ENCODE measurements at places on chromosomes 6 and 20.

DNA sequence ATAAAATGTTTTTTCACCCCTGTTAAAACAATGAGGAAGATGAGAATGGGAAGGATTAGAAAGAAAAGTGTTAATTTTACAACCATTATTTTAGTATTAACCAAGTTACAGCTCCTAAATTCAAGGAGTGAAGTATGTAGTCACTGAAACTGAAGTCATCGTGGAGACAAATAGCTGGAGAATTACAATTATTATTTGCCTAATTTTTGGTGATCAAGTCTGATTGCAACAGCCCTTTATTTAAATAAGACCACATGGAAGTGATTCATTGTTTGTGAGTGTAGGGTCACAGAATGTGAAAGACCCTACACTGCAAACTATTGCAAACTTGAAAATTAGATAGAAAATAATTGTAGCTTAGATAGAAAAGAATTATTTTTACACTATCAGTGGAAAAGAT is 292.4 kb downstream of the CENPW start:
- no peak for DNase-seq

GRCh38 chr20:62298577-62299249 is 4.1 kb upstream of the ADRM1 start:
- DNase-seq: no peak

DNA sequence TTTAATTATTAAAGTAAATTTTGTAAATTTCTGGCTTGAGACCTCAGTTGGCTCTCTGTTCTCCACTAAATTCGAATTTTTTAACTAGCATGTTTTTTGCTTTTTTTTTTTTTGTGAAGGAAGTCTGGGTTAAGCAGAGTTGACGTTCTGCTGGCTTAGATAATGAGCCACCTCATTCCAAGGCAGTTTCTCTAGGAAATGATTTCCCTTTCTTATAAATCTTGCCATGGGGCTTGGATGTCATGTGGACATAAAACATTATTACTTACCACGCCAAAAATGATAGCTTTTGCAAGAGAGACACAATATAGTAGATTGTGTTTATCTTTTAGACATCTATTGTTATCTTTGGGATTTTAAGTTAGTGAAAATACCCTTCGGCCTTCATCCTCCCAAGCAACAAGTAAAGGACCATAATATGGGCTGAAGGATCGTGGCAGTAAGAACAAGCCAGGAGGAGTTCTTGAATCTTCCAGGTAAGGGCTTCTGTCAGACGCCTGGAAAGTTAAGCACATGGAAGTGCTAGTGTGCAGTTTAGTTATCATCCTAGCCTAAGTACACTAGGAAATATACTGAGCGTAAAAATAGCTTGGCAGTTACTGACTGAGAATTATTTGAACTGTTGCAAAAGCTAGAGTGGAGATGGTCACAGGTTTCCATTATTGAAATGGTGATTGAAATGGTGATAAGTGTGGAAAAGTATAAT is 30.7 kb downstream of the ADGRG6 start:
- no peak for DNase-seq

DNA sequence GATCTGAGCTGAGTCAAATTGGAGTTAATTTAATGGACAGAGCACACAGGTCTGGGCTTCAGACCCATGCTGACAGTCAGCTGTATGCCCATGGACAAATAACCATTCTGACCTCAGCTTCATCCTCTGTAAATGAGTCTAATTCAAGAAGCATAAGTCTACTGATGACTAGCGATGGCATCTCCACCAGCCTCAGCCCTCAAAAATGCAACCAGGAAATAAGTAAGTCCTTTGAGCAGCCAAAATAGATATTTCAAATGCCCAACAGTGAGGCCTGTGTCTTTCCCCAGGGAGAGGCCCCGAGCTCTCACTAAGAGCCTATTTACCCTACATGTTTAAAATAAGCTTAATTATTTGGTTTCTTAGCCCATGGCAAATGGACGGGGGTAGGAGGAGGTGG is 114.2 kb upstream of the MTHFD1L start:
- DNase-seq: no peak

- DNase-seq: no peak
These were observed 1383.5 kb upstream of the DEFB115 start for GRCh38 chr20:29873946-29874345.

DNA sequence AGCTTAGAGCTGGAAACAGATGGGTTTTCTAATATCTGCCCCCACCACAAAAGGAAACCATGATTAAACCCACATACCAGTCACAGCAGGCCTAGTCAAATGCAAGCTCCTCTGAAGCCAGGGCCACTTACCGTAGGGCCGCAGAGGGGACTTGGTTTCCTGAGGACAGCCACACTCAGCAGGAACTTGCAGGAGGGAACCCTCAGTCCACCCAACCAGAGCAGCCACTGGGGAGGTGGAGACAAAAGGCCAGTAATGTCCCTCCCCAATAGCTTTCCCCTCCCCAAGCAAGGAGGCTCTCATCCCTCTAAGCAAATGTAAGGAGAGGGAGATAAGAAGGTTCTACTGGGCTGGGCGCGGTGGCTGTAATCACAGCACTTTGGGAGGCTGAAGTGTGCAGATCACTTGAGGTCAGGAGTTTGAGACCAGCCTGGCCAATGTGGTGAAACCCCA is 384.4 kb upstream of the JARID2 start:
- no peak for DNase-seq

- peak; percentile 60 for DNase-seq
These were observed 186.7 kb upstream of the CST7 start for GRCh38 chr20:24762371-24762770.

DNA sequence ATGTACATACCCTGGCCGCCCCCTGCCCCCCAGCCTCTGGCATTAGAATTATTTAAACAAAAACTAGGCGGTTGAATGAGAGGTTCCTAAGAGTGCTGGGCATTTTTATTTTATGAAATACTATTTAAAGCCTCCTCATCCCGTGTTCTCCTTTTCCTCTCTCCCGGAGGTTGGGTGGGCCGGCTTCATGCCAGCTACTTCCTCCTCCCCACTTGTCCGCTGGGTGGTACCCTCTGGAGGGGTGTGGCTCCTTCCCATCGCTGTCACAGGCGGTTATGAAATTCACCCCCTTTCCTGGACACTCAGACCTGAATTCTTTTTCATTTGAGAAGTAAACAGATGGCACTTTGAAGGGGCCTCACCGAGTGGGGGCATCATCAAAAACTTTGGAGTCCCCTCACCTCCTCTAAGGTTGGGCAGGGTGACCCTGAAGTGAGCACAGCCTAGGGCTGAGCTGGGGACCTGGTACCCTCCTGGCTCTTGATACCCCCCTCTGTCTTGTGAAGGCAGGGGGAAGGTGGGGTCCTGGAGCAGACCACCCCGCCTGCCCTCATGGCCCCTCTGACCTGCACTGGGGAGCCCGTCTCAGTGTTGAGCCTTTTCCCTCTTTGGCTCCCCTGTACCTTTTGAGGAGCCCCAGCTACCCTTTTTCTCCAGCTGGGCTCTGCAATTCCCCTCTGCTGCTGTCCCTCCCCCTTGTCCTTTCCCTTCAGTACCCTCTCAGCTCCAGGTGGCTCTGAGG is 7.6 kb downstream of the CDKN1A start:
- DNase-seq: peak; percentile 82

DNA sequence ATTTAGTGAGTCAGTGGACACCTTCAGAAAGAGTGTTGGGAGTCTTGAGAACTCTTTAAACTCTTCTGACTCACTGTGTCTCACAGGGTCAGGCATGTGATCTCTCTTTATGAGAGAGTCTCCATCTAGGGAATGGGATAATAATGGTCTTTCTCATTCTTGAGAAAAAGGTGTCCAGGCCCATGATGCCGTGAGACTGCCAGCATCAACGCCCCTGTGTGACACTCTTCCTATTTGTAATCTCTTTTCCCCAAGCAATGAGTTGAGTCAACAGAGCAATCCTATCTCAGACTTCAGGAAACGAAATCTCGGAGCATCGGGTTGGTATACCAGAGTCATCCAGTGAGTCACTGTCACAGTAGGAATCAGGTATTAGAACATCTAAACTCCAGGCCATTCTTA is 82.3 kb upstream of the BMP2 start:
- DNase-seq: no peak

GRCh38 chr6:118263921-118264486 is 284.1 kb upstream of the PLN start:
- DNase-seq: no peak

GRCh38 chr6:142822383-142822782 is 122.6 kb downstream of the HIVEP2 start:
- no peak for DNase-seq

GRCh38 chr6:137291441-137291840 is 72.3 kb upstream of the IFNGR1 start:
- DNase-seq: peak; percentile 86

- DNase-seq: no peak
These were observed 17.0 kb downstream of the RNF217 start for GRCh38 chr6:124979294-124979678.

- no peak for DNase-seq
These were observed 192.7 kb upstream of the NOX3 start for GRCh38 chr6:155648301-155648700.

DNA sequence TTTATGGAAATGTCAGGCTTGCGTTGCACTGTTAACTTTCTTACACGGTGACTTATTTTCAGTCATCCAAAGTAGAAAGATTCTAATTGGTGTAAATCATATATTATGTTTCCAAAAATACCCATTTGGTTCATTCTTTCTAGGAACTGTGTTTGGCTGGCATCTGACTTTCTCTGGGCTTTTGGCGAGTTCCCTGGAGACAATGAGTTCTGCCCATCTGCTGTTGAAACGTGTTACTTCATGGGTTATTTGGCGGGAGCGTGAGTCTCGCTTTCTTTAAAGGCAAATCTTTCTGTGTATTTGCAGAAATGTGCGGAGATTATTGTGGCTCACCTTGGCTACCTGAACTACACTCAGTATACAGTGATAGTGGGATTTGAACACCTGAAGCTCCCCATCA is 29.5 kb downstream of the TMEM181 start:
- no peak for DNase-seq

DNA sequence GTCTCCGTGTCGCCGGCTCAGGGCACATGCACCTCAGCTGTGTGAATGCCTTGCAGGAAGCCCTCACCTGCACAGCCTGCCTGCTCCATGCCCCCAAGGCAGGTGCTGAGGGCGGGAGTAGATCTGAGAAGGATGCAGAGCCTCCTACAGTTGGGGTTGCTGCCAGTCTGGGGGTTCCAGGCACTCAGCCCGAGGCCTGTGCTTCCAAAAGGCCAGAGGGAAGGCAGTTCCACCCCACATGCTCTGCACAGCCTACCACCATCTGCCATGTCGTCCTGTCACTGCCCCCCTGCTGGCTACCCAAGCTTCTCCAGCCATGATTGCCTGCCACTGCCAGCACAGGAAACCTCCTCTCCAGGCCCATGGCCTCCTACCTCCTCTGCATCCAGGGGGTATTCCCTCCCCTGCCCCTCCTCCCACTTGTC is 19.3 kb downstream of the ACSS1 start:
- no peak for DNase-seq

DNA sequence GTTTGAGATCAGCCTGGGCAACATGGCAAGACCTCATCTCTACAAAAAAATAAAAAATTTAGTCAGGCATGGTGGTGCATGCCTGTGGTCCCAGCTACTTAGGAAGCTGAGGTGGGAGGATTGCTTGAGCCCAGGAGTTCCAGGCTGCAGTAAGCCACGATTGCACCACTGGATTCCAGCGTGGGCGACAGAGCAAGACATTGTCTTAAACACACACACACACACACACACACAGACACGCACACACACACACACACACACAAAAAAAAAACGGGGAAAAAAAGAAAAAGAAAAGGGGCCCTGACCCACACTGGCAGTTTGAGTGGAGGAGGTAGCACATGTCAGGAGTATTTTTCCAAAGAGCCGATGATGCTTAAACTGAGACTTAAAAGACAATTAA is 122.2 kb downstream of the AFG1L start:
- DNase-seq: no peak

DNA sequence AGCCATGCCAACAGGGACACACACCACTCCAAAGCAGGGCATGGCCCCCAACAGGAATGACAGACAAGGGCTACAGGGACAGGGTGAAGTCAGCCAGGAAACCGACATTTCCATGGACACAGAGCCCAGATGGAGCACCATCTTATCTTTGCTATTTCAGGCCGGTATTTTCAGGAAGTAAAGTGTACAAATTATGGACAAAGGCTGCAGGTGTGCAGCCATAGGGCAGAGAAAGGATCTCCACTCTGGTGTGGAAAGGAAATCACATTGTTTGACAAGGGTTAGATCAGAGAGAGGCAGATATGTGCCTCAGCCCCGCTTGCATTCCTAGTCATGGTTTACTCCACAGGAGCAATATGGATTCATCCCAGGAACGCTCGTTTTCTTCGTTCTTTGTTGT is 81.7 kb upstream of the SLC22A23 start:
- no peak for DNase-seq

GRCh38 chr6:121816361-121816760 is 380.9 kb downstream of the GJA1 start:
- DNase-seq: no peak

All from lower leg skin (tissue), 4 donors.